ENCODE measurements at places on chromosomes 13 and 19. TPM values are rescaled to one million over a fixed set of nuclear protein-coding genes. Genes with fewer than 3 reads are reported as not detected.

The ZNF324 gene
- total RNA-seq, result 8.7 TPM

The SEMA6B gene
- 166 TPM for total RNA-seq

The LILRB3 gene
- total RNA-seq, result not detected

- peak overlapping the region; percentile 73 for H3K27ac ChIP-seq
- H3K36me3 ChIP-seq, result no peaks in the 10 kb centered on the region
- peaks cover 22% of the 10 kb centered on the region for H3K4me1 ChIP-seq
- H3K4me3 ChIP-seq, result no peak overlapping the region
Observed at GRCh38 chr13:75704194-75704926, 68.2 kb downstream of the LMO7 start.

DNA sequence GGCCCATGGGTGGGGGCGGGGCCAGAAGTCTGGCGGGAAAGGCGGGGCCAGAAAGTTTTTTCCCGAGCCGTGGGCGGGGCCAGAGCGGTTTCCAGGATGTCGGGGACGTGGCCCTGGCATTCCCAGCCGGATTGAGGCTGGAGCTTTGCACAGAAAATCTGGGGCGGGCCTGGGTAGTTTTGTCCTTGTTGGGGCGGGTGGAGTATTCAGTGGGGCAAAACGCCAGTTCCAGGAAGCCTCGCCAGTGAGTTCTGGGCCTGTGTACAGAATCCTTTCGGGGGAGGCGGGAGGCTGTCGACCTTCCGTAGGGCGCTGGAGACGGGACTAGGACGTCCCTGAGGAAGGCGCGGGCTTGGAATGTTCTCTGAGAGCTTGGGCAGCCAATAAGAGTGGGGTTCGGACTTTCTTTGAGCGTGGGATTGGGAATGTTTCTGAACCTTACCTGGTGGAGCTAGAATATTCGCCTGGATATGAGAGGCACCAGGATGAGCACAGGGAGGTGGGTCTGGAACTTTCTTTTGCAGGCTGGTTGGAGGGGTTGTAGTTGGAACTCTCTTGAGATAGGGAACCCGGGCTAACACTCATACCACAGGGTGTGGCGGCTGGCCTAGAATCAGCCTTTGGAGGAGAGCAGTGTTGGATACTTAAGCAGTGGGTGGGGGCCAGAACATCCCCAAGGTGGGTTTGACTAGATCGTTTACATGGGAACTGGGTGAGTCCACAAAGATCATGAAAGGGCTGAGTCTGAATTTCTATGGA lies 1.3 kb downstream of the CCDC9 start:
- H3K4me3 ChIP-seq, result peak overlapping the region; percentile 62
- no peak for DNase-seq
- peaks cover 11% of the 10 kb centered on the region for H3K4me1 ChIP-seq
- peak overlapping the region; percentile 84 for H3K27ac ChIP-seq
- no peaks in the 10 kb centered on the region for H3K27me3 ChIP-seq

- peaks cover 2% of the 10 kb centered on the region for H3K27me3 ChIP-seq
- no peak for DNase-seq
- H3K36me3 ChIP-seq, result no peaks in the 10 kb centered on the region
- no peaks in the 10 kb centered on the region for H3K4me1 ChIP-seq
Observed at GRCh38 chr13:51919531-51919930, 57.8 kb downstream of the CCDC70 start.

DNA sequence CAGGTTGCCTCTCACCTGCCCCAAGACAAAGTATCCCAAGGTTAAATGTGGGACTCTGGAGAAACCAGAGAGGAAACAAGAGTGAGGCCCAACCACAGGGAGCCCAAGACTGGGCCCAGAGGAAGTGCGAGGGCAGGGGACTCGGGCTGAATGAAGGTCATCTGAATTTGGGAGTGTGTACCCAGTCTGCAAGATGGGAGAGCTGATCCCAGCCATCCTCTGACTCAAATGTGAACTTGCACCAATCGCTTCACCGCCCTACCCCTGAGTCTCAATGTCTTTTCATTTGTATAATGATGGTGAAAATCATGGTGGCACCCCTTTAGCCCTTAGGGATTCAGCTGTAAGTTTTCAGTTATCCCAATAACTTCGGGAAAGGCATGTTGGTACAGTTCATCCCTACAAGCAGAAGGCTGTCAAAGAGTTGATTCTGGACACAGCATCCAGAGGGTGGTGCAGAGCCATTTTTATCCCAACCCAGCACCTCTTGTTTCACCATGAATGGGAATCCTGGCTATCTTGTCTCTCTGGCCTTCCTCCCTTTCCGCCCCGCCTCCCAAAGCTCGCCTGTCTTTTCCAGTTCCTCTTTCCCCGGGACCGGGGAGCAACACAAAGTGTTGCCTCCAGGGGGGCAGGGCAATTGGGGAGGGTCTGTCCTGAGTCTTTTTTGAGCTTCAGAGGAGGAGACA lies 123.4 kb downstream of the NUFIP1 start:
- H3K27ac ChIP-seq, result no peak overlapping the region
- H3K4me1 ChIP-seq, result peaks cover 8% of the 10 kb centered on the region
- no peak overlapping the region for H3K4me3 ChIP-seq

DNA sequence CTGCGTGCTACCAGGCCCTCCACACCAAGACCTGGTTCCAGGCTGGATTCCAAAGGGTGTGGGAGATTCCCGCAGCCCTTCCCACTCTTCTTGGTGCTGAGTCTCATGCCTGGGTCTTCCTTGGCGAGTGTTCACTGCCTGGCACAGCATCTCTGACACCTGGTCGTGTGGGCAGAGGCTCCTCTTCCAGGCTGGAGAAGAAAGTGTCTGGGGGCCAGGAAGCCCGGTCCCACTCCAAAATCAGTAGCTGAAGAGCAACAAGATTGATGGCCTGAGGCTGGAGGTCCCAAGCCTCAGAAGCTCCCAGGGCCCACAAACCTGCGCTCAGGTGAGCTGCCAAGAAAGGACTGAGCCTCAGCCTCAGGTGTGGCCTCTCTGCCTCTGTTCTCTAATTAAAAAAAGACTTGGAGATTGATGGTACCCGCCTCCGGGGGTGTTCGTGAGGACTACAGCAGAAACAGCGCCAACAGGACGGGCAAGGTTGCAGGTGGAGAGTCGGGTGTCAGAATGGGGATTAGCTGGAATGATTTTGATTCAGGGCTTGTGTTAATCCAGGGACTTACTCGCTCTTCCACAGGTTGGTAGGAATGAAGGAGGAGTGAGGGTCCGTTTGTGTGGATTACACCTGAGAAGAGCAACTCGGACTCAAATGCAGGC lies 217.5 kb downstream of the TEX29 start:
- no peaks in the 10 kb centered on the region for H3K4me1 ChIP-seq
- no peaks in the 10 kb centered on the region for H3K36me3 ChIP-seq
- no peak overlapping the region for H3K27ac ChIP-seq
- no peaks in the 10 kb centered on the region for H3K27me3 ChIP-seq
